NCI-H2081 treated with DMSO at 0.1 percent for 48 hours (cell line): ENCODE measurements at places on chromosomes 2 and 18.

DNA sequence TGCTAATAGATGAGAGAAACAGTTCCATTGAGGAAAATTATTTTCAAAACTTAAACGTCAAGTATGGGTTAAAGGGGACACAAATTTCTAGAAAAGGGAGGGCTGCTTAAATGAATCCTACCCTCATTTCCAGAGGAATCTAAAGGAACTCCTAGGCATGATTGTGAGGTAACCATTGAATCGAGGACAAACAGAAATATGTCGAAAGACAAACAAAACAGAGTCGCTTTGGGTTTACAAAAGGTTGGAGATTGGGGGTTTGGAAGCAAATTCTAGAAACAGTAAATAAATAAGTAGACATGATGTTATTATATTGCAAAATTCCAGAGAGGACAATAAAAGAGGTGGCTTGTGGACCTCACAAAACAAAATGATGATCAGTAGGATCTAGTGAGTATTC lies 173.1 kb downstream of the FTCDNL1 start:
- DNase-seq: no peak

DNA sequence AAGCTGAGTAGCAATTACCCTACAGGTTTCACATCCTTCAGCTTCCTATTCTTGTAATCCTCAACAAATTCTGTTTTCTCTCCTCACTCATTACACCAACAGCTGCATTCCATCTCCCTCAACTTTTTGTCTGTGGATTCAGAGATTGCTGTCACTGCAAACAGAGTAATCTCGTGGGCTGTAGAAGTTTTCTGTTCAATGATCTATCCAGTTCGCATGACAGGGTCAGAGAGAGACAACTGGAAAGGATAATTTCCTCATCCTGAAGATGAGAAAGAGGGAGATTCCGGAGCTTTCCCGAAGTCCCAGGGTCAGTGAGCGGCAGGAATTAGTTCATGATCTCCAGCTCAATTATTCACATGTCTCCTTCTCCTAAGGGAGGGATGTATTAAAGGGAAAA lies 75.7 kb downstream of the MYO5B start:
- DNase-seq: no peak

- no peak for DNase-seq
Observed at GRCh38 chr2:189022053-189022481, 47.9 kb downstream of the COL3A1 start.

GRCh38 chr18:20988726-20989125 lies 122.9 kb downstream of the ROCK1 start:
- no peak for DNase-seq

DNA sequence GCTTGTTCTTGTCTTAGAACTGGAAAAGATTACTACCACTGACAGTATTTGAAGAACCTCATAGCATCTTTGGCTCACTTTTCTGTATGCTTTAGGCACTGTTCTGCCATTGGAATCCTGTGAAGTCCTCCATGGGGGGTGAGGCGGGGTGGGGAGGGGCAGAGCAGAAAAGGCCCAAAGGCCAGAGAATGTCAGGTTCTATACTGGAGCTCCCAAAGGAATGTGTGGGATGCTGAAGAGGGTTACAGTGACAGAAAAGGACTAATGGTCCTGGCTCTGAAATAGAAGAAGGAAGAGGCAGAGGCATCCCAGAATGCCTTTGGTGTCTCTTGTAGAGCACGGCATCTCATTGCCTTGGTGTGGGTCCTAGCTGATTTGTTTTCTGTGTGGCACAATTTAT lies 141.9 kb downstream of the HAUS1 start:
- no peak for DNase-seq

DNA sequence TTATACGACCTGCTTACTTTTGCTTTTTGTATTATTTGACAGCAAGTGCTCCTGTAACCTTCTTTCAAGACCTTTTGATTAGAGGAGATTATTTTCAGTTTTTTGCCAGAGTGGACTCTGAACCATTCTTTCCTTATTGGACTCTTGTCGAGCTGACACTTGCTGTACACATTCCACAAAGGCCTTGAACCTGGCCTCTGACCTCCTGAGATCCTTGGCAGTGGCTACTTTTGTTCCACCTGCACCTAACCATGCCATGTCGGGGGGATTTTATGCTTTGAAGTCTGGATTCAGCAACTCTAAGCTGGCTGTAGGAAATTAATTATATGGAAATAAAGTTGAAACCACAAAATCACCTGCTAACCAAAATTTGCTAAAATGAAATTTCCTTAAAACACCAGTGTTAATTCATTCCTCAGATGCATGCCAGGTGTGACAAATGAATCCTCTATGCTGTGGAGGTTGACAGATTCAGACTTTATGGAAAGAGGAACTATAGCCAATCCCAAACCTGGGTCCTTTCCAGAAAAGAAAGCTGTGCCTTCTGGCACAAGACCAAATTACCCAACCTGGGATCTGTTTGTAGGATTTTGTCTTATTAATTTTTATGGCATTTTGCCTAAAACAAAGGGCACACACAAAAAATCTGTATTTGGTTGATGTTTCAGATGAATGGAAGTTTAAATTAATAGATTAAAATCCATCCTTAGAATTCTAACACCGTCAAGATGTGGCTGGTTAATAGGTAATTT lies 110.4 kb downstream of the CDC42EP3 start:
- no peak for DNase-seq

GRCh38 chr2:102350137-102350793 lies 5.3 kb upstream of the IL18R1 start:
- no peak for DNase-seq

DNA sequence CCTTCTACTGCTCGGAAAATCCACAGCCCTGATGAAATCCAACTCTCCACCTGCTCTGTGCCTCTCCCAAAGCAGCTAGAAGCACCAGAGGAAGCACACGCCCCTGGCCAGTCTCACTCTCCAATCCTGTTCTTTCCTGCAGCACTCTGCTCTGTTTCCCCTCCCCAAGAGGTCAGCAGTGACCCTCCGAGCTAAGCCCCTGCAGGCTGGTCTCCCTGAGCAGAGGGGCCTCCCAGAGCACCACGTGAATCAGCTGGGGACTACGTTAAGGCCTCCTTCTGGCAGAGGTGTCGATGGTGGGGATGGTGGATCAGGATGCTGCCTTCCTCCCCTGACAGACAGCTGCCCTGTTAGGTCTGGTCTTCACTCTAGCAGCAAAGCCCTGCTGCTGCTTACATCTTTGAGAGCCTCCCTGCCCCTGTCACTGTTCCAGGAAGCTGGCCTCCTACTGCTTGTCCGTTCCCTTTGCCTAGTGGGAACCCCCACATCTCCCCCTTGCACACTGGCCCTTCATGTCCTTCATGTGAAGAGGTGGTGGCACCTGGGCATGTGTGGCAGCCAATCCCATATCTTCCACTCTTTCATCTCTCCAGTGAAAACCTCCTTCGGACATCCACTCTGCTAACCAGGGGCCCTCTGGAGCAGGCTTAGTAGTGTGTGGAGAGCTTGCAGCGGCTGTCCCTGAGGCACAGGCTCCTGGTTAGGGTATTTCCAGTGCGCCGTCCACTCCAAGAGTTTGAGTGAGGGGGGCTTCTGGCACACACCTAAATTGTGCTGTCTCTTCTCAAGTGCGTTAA lies 307.5 kb upstream of the HS6ST1 start:
- DNase-seq: no peak

DNA sequence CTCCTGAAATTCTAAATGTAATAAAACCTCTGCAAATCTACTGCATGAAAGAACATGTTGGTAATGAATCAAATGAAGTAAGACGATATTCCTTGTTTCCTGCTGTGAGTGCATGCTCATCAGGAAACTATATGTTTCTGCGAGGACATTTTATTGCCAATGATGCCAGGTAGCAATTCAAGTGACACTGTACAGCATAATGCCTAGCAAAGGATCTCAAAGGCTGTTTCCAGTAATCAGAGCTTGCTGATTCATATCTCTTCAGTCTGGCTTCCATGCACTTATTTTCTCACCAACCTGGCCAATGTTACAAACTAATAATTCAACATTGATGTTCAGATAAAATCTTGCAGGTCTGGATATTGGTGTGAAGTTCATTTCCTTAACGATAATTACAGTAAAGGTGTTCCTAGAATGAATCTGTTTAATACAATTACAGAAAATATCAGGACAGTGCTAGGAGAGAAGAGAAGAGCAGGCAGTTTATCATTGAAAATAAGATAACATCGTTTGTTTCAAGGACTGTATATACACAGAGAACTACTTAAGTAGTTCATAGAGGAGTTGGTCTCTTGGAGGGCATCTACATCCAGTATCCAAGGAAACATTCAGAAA lies 568.5 kb upstream of the SOX11 start:
- no peak for DNase-seq

GRCh38 chr2:8310557-8311455 lies 371.1 kb upstream of the ID2 start:
- no peak for DNase-seq

GRCh38 chr18:41077076-41077475 lies 878.0 kb upstream of the PIK3C3 start:
- DNase-seq: no peak
